ENCODE measurements at places on chromosomes 12 and 14. TPM values are rescaled to one million over a fixed set of nuclear protein-coding genes. Genes with fewer than 3 reads are reported as not detected.

The C12orf42 gene
- total RNA-seq = not detected

The SLC5A8 gene
- not detected for total RNA-seq

The CEP128 gene
- total RNA-seq = 5.3 TPM

The PMEL gene
- total RNA-seq = 0.56 TPM

The LRCOL1 gene
- total RNA-seq = not detected

The PAPLN gene
- 10.3 TPM for total RNA-seq

The KRT6C gene
- not detected for total RNA-seq

The MYRFL gene
- 0.88 TPM for total RNA-seq

The PARPBP gene
- total RNA-seq = 0.25 TPM

The CLEC4E gene
- 0.58 TPM for total RNA-seq

The ACVRL1 gene
- 72.4 TPM for total RNA-seq

The NANOG gene
- total RNA-seq = not detected

The BIN2 gene
- total RNA-seq = 23.8 TPM

The ACSM4 gene
- not detected for total RNA-seq

The DHRS2 gene
- total RNA-seq = 0.17 TPM

The KCNA5 gene
- total RNA-seq = 0.84 TPM

The PPM1H gene
- total RNA-seq = 7.4 TPM

The PLEKHG3 gene
- total RNA-seq = 18.1 TPM

The CELA1 gene
- total RNA-seq = not detected

The SLCO1B1 gene
- total RNA-seq = not detected

The PTGR2 gene
- total RNA-seq = 32.9 TPM

The BDKRB2 gene
- total RNA-seq = 1.1 TPM

The TPH2 gene
- not detected for total RNA-seq

The OR6C2 gene
- not detected for total RNA-seq

The C12orf75 gene
- 0.52 TPM for total RNA-seq

The PMCH gene
- not detected for total RNA-seq

The RBM19 gene
- 17.4 TPM for total RNA-seq

The GLI1 gene
- 0.46 TPM for total RNA-seq

The LTBP2 gene
- total RNA-seq = 69.1 TPM

The LALBA gene
- total RNA-seq = not detected

The ARHGDIB gene
- 256 TPM for total RNA-seq

The FOXA1 gene
- not detected for total RNA-seq

The SERPINA5 gene
- 0.54 TPM for total RNA-seq

The RTN1 gene
- 0.49 TPM for total RNA-seq

The MGP gene
- total RNA-seq = 507 TPM

The GPD1 gene
- 8.5 TPM for total RNA-seq

The KRT73 gene
- not detected for total RNA-seq

The GARIN6 gene
- not detected for total RNA-seq

The SYCP3 gene
- total RNA-seq = not detected

The KLRB1 gene
- 0.27 TPM for total RNA-seq

The VPS33A gene
- 14.4 TPM for total RNA-seq

The SLC25A47 gene
- not detected for total RNA-seq

The SOAT2 gene
- total RNA-seq = not detected

The SLC6A13 gene
- total RNA-seq = 1.3 TPM

The C14orf93 gene
- total RNA-seq = 5.0 TPM

The KCNA1 gene
- not detected for total RNA-seq

The ABCC9 gene
- 97.6 TPM for total RNA-seq

Measured in heart left ventricle (tissue), 16 donors.